ENCODE measurements at places on chromosomes 2 and 18. TPM values are rescaled to one million over a fixed set of nuclear protein-coding genes. Genes with fewer than 3 reads are reported as not detected.

PROC gene
- not detected for total RNA-seq

CRIM1 gene
- total RNA-seq, result 102 TPM

SULT1C2 gene
- not detected for total RNA-seq

GAREM1 gene
- total RNA-seq, result 3.8 TPM

IL37 gene
- not detected for total RNA-seq

BMP10 gene
- total RNA-seq, result not detected

Data from LHCN-M2 (cell line).